ENCODE measurements at places on chromosomes 1 and 21.

- no peak for DNase-seq
Observed at GRCh38 chr1:167412920-167413319, 105.4 kb downstream of the CD247 start.

- no peak for DNase-seq
Observed at GRCh38 chr1:230327892-230328284, 98.2 kb downstream of the PGBD5 start.

DNA sequence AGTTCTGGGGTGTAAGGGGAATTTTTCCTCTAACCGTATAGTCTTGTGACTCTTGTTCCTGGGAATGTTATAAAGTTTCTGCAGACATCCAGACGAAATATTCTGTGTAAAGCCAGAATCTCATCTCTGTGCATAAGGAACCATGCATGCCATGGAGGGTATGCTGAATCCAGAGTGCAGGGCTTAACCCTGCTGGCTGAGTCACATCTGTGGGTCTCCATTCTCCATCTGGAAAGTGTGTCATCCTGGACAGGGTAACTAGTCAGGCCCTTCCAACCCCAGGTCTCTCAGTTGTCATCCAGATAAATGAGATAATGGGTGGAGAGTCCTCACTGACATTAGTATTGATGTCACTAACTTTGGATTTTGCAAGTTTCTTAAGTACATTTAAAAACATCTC lies 48.8 kb downstream of the ATP5PO start:
- no peak for DNase-seq

GRCh38 chr1:96357141-96357765 lies 364.3 kb upstream of the PTBP2 start:
- DNase-seq = no peak

GRCh38 chr1:16433030-16433429 lies 4.2 kb downstream of the SPATA21 start:
- DNase-seq = no peak

GRCh38 chr1:25620211-25620610 lies 3.6 kb downstream of the MAN1C1 start:
- DNase-seq = no peak

GRCh38 chr21:29430576-29430975 lies 131.9 kb downstream of the BACH1 start:
- DNase-seq = peak; percentile 65

DNA sequence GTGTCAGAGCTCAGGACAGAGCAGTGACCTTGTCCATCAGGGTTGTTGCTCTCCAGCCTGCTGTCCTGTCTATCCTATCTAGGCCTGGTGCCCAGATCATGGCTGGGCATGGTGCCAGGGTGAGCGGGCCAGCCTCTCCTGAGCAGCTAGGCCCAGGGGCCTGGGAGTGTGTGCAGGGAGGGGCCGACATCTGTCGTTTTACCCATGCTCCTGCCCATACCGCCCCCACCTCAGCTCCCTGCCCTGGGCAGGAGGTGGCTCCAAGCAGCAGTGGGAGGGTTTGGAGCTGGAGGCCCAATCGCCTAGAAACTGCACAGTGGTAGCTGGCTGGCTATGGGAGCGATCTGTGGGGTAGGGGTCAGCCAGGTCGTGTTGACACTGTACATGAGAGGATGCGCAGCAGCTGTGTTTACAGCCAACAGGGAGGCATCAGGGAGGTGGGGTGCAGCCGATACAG lies 6.5 kb downstream of the INSRR start:
- DNase-seq = peak; percentile 100

- peak; percentile 74 for DNase-seq
Observed at GRCh38 chr1:118077331-118078045, 107.5 kb downstream of the SPAG17 start.

- no peak for DNase-seq
Observed at GRCh38 chr1:200379940-200380588, 29.8 kb downstream of the ZNF281 start.

- no peak for DNase-seq
Observed at GRCh38 chr1:225890346-225891228, 1.6 kb upstream of the LEFTY1 start.

GRCh38 chr1:208239473-208240381 lies 4.5 kb downstream of the PLXNA2 start:
- DNase-seq = peak; percentile 36

DNA sequence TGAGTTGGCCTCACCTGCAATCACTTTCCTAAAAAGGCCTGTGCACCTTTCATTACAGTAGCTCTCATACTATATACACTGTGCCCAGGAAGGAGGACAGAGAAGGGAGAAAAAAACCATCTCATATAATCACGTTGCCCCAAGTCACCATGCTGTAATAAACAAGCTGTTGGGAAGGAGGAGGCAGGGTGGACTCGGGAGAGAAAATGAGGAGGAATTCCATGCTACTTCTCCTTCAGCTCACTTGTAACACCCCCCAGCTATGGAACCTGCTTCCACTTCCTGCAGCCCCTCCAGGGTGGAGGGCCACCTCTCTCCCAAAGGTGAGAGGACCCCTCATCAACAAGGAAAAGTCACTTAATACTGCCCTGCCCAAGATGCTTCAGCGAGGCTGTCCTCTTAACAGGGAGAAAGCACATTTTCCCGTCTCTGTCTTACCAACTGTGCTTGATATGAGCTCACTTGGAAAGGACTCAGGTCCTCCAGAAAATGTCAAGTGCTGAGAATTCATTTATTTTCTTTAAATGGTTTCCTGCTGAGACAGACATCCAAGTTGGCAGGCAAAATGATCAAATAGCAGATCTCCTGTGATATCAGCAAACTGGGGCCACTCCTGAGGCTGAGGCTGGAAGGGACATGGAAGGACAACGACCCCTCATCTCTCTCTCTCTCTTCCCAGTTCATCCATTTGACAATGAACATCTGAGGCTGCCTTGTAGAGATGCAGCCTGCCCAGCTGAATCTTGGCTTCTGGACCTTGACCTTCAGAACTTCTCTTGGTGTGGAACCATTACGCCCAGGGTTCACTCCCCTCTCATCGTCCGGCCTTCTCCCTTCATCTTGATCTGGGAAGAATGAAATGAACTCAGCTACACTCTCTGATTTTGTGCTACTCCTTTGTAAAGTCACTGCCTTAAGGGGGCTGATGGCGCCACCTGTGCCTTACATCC lies 54.0 kb downstream of the CAPN9 start:
- DNase-seq = no peak

DNA sequence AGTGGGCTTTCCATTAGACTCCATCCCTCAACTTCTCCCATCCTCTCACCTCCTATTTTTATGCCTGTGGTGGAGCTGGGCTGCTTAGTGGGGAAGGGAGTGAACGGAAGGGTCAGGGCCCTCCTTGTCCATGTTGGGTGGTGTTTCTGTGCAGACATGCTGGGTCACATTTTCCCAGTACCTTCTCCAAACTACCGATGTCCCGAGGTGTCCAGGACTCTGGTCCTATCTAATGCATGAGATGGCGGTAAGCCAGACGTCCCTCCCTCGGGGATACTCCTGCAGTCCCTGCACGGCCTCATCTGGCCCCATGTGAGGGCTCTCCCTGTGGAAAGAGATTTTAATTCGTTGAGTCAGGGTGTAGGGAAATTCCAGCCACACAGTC lies 61.0 kb downstream of the OBSCN start:
- no peak for DNase-seq

- no peak for DNase-seq
Observed at GRCh38 chr1:70044832-70045231, 160.5 kb downstream of the LRRC40 start.

GRCh38 chr1:46448109-46448911 lies 41.3 kb upstream of the DMBX1 start:
- peak; percentile 89 for DNase-seq

DNA sequence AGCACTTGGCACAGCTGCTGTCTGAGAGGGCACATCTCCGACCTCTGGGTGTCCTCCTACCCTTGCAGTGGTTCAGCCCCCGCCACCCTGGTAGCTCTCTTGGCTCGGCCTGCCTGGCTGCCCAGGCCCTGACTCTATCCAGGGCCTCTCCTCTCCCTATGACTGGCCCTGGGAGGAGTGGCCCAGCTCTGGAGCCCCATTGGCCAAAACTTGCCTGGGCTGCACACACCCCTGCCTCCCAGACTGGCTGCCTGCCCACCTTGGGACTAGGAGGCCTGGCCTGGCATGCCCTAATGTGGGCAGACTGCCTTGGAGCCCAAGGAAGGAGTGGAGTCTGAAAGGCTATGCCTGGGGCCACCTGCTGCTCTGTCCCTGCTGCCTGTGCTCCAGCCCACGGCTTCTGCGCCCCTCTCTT lies 33.6 kb downstream of the ACOT11 start:
- DNase-seq = peak; percentile 80

- DNase-seq = no peak
Observed at GRCh38 chr1:84436876-84437655, 38.8 kb downstream of the DNASE2B start.

- no peak for DNase-seq
Observed at GRCh38 chr1:211627259-211627658, 48.2 kb downstream of the NEK2 start.

GRCh38 chr1:234217316-234217840 lies 155.9 kb upstream of the COA6 start:
- no peak for DNase-seq

DNA sequence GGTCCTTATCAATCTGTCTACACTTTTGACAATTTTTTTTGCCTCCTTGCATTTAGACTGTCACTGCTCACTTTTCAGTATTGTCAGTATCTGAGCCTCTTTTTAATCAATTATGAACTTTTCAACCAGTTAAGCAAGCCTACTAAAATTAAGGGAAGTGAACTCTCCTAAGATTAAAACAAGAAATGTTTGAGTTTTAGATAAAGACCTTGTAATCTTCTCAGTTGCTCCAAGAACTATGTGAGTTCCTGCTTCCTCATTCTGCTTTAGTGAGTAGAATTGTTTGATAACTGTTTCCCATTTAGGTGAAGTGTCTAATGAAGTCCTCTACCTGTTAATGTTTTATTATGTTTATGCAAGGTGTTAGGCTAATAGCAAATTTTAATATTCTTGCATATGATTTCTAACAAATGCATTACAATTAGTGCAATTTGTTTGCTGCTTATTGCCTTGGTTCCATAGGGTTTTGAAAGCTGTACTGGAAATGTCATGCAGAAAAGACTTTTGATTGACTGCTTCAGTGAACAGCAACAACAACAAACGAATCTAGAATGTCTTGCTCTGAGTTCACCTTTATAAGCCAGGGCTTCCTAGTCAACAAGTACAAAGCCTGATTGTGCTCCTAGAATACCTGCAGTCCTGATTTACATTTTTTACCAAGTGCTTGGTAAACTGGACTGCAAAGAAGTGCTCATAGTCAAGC lies 40.9 kb downstream of the PLA2G4A start:
- DNase-seq = no peak

DNA sequence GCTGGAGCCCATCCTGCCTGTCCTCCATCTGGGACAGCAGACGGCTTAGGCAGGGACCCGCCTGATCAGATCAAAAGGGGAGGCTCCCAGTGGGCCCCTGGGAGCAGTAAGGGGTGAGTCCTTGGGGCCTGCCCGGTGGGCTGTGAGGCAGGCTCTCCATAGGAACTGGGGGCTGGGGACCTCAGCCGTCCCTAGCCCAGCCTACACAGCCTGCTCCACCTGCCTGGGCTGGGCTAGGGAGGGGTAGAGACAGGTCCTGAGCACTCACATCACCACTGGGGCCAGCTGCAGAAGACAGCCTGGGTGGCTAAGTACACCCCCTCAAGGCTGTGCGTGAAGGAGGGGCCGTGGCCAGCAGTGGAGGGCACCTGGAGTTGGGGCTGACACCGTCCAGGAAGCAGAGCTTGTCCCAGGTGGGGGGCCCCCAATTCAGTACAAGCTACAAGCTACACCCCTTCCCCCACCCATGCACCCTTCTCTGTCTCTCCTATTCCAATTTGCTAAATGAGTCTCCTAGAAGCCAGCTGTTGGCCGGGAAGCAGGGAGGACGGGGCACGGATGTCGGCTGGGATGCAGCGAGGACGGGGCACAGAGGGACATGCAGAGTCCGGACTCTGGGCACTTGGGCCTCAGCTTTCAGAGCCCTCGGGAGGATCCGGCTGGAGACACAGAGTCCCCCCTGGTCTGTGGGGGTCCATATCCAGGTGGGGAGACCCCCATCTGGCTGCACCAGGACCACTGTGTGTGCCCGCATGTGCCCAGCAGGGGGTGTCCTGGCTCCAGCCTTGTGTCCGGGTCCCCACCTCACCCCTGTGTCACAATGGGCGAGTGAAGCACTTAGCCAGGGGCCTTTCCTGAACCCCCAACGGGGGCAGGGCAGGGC lies 1.7 kb downstream of the ISG15 start:
- DNase-seq = no peak

GRCh38 chr1:12182410-12182984 lies 15.7 kb downstream of the TNFRSF1B start:
- DNase-seq = no peak

DNA sequence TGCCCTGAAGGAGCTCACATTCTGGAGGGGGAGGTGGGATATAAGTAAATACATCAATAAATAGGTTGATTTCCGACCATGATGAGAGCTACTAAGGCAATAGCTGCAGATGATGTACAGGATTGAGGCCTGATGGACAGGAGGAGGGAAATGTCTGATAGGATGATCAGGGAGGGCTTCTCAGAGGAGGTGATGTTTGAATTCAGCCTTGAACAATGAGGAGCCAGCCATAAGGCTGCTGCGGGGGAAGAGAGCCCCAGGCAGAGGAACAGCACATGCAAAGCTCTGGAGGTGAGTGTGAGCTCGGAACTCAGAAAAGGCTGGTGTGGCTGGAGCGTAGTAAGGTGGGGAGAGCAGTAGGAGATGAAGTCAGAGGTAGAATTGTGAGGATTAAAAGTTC lies 411.7 kb downstream of the PTPRU start:
- DNase-seq = no peak

GRCh38 chr1:161915051-161915503 lies 108.6 kb downstream of the OLFML2B start:
- DNase-seq = no peak

DNA sequence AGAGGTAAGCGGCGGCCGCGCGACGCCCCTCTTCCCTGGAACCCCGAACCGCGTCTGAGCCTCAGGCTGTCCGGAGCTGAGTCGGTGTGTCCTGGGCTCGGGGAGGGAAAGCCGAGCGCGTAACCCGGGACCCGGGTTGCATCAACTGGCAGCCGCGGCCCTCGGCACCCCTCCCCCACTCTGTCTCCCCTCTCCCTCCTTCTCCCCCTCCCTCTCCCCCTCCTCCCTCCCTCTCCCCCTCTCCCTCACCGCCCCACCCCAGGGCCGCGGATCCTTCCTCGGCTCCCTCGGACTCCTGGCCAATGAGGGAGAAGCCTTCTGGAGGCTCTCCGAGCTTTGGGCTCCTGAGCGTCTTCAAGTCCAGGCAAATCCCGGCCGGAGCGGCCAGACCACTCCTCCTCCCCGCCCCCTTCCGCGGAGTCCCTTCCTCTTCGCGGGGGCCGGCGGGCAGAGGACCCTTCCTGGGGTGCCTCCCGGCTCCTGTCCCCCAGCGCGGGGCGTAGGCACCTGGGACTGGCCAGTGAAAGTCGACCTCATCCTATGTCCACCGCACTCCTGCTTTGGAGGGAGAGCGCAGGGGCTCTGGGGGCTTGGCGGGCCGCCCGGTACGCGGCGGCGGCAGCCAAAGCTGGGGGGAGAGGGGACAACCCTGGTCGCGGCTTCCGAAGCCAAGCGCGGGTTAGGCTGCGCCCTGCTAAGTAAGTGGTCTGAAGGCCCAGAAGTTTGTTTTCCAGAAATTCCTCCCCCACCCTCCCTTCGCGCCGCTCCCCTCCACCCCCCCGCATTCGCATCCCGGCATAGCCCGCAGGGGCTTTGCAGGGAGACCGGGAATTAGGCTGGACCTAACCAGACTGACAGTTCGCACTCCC lies 850 bp downstream of the SESN2 start:
- peak; percentile 81 for DNase-seq

GRCh38 chr1:89285745-89286380 lies 13.2 kb upstream of the GBP5 start:
- no peak for DNase-seq
